Brain microvascular endothelial cell (primary cell): ENCODE measurements at places on chromosomes 6 and 20.

DNA sequence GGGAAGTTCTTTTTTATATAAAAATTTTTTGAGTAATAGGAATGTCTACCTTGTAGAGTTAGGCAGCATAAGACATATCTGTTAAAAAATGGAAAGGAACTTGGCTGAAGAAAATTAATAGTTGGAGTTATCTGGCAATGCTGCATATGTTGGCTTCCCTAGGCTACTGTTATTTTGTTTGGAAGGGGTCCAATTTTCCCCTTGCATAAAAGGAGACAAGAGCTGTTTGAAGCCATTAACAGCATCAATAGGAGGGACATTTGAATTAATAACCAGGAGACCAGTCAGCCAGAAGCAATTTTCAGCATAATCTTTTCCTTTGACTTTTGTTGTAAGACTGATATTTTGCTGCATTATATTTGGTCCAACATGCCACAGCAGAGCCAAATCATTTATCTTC is 80.9 kb upstream of the TAB2 start:
- peak; percentile 41 for DNase-seq

GRCh38 chr20:35979544-35979943 is 11.2 kb downstream of the CNBD2 start:
- no peak for DNase-seq

DNA sequence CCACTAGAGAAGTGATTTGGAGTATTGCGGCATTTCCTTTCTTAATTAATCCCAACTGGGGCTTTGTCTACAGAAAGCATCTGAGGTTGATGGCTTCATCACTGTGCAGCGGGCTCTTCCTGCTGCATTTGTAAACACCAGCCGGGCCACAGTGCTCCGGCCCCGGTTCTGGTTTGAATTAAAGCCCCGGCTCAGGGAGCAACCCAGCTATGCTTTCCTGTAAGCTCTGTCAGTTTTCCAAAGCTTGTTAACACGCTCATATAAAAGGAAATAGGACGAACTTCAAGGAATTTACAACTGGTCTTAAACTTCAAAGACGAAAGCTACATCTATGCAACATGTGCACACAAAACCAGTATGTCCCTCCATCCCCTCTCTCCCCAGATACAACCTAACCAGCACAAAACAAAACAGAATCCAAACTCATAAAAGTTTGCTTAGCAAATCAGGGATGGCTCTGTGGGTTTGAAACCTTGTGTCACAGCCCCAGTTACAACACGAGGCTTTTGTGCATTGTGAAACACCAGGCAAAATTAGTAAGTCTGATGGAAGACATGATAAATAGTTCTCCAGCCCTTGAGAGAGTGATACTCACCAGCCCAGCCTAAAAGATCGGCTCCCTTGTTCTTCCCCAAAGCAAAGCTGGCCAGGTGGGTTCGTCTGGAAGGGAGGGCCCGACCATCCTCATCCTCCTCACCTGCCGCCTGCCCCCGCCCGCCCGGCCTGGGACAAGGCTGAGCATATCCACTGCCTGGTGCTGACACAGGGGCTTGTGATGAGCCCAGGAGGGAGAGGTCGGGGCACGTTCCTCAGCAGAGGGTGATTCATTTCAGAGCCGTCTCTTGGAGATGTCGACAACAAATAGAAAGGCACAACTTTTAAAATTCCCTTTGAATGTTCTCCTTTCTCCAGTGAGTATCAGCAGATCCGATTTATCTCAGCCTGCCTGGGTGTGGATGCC is 197.9 kb downstream of the TFAP2C start:
- DNase-seq, result peak; percentile 12

GRCh38 chr6:5677219-5678000 is 329.3 kb downstream of the NRN1 start:
- no peak for DNase-seq

DNA sequence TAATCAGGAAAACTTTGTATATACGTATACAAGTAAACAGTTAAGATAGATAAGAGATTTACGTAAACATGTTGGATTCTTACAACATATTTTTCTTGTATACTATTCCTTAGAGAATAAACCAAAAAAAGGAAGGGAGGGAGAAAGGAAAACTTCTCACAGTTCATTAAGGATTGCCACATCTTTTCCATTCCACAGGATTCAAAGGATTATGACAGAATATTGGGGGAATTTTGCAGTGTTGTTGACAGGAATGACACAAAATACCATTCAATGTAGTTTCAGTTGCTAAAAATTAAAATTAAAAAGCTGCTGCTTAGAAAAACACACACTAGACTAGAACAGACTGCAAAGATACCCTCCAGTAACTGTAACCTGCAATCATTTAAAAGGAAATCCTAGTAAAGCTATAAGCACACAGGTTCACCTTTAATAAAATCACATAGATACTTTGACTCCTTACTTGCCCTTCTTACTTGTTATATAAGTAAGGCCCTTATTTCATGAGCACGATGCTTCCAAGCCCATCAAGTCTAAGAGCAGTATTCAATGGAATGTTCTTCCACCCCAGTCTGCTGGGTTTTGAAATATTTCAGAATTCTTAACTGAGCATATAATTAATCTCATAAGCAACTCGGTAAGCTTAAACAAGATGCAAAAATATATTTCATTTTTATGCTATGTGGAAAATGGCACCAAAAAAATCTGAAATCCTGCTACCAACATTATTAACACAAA is 107.8 kb downstream of the SMLR1 start:
- DNase-seq, result no peak

- DNase-seq, result no peak
Observed at GRCh38 chr20:61919239-61919638, 146.4 kb downstream of the TAF4 start.

DNA sequence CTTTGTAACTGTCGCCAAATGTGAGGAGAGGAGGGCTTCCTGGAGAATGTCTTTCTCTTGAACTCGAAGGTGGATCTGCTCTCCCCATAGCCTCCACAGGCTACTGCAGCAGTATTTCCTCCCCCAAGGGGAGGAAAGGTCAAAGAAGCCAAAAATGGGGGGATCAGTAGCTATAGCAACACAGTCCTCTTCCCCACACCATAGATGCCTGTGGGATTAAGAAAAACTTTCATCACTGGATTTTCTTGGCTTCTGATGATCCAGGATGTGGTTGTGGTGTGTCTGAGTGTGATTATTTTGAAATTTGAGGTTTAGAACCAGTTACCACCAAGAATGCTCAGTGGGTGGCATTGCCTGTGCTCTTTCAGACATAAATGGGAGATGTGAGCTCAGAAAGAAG is 140.1 kb upstream of the SPACA1 start:
- DNase-seq, result peak; percentile 87

- no peak for DNase-seq
Observed at GRCh38 chr20:10783707-10784553, 110.1 kb upstream of the JAG1 start.

DNA sequence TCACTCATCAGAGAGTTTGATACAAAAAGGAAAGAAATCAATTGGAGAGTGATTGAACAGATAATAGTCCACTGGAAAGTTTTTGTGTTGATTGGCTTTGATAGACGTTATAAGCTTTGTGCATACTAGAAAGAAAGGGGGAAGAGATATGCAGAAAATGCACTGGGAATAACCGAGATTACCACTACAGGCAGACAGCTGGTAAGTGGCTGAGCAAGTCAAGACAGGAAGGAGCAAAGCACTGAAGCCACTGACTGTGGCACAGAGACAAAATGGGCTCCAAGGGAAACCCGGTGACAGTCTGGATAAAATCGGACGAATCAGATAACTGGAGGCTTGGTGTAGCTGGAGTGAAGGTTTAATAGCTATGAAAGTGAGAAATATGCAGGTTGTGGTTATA is 209.0 kb downstream of the SIM1 start:
- no peak for DNase-seq

- no peak for DNase-seq
Observed at GRCh38 chr20:39050555-39050902, 88.4 kb downstream of the DHX35 start.

- DNase-seq, result peak; percentile 84
Observed at GRCh38 chr20:51862796-51863195, 60.5 kb upstream of the SALL4 start.

DNA sequence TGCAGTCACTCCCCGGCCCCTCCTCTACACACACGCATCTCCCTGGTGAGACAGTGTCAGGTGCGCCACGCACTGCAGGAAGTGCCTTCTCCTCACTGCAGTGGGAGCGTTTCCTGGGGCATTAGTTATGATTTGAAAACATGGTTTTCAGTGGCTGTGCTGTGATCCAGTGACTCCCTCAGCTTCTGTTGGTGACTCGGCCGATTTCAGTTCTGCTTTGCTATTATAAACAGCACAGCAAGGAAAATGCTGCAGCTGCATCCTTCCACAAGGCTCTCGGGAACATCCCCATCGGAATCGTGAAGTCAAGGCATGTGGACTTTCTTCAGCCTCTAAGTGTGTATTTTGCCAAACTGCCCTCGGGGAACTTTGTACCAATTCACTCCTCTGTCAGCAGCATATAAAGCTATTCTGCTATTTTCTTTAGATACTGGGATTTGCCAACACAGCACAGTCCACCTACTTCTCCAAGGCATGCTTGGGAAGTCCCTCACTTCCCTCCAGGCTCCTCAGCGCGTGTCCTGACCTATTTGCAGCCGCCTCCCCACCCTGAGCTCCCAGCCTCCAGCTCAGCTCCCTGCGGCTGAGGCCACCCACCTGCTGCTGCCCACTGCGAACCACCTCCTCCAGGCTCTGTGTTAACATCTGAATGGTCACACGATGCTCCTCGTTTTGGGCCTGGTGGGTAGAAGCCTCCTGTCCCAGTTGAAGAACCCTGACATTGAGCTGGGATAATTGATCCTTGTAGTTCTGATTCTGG is 54.5 kb downstream of the GINS1 start:
- DNase-seq, result no peak

DNA sequence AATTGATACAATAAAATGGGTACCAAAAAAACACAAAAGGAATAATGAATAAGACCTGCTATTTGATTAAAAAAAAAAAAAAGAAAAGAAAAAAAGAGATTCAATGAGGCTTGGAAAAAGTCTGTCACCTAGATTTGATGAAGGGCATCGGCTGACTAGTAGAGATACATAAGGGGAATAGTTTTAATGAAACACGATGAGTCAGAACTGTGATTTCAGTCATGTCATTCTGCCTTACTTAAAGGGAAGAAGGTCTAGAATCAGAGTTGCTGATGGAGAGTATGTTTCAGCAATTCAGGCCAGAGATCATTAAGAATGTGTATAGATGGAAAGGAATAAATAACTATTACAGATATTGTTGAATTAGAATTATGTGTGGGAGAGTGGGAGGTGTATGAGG is 565.9 kb upstream of the RNF217 start:
- DNase-seq, result no peak

DNA sequence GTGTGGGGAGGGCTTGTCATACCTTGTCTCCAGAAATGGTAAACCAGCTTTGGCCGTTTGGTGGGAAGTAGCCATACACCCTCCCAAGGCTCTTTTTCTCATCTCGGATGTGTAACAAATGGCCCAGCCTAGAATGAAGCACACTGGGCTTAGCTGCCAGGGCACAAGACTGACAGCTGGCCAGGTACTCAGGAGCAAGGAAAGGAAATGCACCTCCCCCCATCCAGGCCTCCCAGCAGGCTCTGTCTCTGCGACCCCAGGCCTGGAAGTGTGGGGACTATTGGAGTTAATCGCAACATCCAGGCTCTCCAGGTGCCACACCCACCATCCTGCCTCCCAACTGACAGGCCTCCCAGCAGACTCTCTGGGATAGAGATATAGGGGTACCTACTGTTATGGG is 43.0 kb downstream of the MRS2 start:
- DNase-seq, result no peak

- DNase-seq, result no peak
Observed at GRCh38 chr6:38573801-38574395, 65.8 kb downstream of the BTBD9 start.

- no peak for DNase-seq
Observed at GRCh38 chr6:13044390-13044789, 283.9 kb downstream of the TBC1D7 start.

DNA sequence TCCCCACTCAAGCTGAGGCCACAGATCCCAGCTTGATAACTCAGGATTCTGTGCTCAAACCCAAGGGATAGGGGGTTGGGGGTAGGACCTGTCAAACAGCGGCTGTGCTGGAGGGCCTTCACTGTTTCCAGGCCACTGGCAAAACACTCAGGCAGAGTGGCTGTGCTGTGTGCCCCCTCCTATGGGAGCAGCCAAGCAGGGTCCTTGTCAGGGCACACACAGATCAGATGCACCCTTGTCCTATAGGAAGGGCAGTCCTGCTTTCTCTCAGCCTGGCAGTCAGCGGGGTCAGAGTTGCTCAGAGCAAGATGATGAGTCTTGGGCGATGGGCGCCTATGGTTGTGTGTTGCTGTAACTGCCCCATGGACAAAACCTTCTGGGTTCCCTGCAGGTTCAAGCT is 554.8 kb downstream of the TBC1D32 start:
- no peak for DNase-seq

DNA sequence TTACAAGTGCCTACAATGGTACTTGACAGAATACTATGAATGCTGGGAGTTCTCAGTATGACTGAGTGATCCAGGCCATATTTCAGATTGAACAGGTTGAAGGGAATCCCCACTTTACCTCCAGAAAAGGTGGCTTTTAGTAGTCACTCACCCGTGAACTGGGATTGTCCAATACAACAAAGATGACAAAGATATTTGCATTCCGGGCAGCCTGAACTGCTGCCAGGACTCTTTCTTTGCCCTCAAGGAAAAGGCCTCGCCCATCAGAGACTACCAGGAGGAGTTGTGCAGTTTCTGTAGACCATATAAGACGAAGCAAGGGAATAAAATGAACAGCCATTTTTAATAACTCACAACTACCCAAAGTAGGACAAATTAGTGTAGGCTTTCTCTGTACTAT is 6.3 kb upstream of the LYRM2 start:
- no peak for DNase-seq

DNA sequence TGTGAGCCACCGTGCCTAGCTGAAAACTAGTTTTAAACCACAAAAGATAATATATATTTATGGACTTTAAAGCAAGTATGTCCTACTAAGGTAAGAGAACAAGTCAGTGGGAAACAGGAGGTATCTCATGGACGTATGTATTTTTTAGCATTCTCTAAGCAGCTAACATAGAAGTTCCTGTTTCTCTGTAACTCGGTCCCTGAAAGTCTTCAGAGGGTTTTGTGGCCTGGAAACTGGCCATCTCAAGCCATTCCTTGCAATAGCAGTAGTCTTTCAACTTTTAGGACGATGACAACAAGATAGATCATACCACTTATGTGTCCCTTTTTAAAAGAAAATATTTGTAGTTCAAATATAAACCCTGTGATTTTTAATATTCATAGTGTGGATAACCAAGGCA is 95.6 kb upstream of the RALGAPA2 start:
- no peak for DNase-seq

DNA sequence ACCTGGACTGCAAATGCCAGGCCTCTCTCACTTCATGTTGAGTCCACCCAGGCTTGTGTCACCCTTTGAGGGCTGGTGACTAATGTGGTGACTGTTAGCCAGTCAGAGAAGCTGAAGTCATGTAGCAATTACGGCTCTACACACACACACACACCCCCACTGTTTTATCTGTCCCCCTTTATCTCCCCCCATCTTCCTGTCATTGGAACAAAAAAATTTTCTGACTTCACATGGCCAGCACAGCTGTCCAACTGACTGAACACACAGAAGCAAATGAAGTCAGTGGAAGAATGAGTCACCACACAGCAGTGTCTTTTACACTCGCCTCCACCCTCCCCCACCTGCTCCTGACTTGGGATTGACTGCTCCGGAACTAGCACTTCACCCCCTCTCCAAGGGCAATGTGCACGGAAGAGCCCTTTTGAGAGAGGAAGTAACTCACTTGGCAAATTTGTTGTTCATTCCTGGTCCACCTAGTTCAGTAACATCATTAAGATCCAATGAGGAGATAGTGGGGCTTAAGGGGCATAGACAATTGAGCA is 198.0 kb downstream of the RNF144B start:
- peak; percentile 89 for DNase-seq
